EH (cell line): ENCODE measurements at places on chromosomes 5 and 9.

DNA sequence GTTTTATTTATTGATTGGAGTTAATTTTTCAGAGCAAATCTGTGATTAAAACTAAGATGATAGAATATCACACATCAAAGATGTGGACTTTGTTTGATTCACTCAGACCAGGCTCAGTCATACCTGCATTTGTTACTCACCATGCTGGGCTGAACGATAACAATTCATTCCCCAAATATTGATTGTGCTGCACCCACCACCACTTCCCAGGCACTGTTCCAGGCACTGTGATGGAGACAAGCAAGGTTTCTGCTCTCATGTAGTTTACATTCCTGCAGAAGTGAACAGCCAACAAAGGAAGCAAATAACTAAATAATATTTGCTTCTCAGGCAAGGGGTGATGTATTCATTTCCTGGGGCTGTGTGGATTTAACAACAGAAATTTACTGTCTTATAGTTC is 428.3 kb downstream of the DNAH5 start:
- DNase-seq: no peak

GRCh38 chr5:163105456-163105855 is 331.9 kb upstream of the CCNG1 start:
- no peak for DNase-seq

DNA sequence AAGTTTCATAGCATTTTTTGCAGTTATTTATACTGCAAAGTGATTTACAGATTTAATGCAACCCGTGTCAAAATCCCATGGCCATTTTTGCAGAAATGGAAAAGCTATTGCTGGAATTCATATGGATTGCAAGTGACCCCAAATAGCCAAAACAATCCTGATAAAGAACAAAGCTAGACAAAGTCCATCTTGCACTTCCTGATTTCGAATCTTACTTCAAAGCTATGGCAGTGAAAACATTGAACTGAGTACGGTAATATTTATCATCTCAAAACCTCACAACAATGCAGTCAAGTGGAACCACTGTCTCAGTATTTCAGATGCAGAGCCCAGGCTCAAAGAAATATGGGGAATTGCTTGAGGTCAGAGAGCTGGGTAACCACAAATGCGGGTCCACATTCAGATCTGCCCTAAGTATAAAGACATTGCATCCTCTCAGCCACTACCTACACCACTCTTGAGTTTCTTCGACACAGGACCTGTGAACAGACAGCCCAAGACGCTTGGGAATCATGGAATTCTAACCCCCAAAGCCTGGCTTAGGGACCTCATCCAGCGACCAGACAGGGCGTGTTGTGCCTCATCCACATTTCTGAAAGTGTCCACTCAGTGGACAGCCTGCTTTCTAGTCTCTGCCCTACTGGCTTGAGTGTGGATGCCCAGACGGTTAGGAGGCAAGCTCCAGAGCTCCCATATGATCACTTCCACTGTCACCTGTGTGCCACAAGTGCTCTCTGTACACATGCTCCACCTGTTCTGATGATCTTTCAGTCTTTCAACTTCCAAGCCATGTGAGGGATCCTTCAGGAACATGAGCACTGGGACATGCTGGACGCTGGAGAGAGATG is 39.3 kb upstream of the KCNIP1 start:
- no peak for DNase-seq

DNA sequence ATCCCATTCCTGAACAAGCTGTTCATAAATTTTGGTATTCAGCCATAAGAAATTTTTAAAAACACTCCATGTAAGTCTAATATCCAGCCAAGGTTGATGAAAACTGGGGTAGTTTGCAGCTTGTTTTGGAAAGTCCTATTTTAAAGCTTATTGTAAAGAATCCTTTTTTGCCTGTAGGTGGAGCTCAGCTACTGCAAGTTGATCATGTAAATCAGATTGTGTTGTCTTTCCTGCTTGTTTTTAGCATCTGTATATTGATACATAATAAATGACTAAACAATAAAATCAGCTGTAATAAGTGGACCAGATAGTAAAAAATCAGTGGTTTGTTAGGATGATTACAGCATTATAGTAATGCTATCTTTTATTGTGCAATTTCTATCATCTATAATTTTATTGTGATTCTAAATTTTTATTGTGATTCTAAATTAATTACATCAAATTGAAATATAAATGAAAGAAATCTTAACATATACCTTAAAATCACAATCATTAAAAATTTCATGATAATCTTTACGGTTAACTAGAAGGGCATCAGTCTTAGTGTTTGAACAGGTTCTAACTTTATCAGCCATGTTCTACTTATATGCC is 42.4 kb downstream of the CWC27 start:
- DNase-seq: peak; percentile 67

DNA sequence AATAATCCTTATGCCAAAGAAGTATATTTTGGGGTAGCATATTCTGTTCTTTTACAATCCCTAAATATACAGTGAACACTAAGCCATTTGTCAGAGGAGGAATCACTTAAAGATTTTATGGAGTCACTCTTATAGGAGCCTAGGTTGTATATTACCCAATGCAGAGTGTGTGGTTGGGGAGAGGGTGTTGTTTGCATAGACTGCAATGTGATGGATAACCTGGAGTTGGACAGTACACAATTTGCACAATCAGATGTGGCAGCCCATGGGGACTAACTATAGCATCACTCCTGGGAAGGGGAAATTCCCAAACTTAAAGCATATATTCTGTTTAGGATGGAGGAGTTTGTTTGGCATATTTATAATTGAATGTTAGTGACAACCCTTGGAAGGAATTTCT is 9.6 kb upstream of the NDFIP1 start:
- DNase-seq: no peak

DNA sequence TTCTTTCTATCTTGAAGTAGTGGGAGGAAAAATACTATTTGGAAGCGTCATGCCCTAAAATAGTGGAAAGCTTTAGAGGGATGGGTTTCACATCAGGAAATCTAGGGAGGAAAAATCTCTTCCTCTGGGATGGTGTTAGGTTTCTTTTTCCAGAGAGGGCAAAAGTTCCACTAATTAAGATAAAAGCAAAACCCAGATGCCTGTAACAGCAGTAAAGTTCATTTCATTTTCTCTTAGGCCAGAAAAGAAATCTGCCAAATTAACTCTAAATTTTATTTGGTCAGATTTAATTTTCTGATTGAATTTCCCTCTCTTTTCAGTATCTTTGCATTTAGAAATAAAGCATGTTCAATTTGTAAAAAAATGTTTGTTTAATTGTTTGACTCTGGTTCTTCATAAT is 88.8 kb downstream of the LURAP1L start:
- DNase-seq: no peak

- DNase-seq: no peak
Measured at GRCh38 chr9:124485201-124485600, 22.0 kb downstream of the NR5A1 start.

GRCh38 chr9:38641985-38642864 is 21.8 kb upstream of the ANKRD18A start:
- DNase-seq: peak; percentile 60

DNA sequence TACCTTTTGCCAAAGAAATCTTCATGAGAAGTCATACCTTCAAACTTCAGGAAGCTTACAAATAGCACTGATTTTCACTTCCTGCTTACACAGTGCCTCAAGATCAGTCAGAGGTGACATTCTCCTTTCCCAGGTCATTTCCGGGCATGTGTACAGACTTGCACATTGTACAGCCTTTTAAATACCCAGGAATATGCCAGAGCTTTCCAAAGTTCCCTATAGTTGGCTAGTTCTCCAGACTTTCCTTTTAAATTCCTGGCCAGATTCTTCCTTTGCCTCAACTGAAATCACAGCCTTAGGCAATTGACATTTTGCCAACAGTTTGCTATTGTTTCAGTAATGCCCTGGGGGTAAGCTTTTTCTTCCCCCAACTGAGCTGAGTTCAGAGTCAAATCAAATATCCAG is 47.2 kb downstream of the RFX3 start:
- peak; percentile 67 for DNase-seq

DNA sequence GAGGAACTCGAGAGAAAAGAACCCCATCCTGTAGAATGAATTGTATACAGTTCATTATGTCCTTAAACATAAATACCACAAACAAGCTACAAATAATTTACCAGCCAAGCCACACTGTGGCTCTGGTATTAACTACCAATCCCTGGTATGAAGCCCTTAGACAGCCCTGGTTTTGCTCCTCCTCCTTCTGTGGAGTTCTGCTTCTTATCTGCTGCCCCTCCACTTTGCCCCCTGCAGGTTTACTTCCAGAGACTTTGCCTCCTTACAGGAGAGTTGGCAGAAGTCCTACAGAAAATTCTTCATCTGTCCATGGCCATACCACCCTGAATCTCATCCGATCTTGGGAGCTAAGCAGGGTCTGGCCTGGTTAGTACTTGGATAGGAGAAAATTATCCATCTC is 219.8 kb downstream of the ACTL7B start:
- no peak for DNase-seq

DNA sequence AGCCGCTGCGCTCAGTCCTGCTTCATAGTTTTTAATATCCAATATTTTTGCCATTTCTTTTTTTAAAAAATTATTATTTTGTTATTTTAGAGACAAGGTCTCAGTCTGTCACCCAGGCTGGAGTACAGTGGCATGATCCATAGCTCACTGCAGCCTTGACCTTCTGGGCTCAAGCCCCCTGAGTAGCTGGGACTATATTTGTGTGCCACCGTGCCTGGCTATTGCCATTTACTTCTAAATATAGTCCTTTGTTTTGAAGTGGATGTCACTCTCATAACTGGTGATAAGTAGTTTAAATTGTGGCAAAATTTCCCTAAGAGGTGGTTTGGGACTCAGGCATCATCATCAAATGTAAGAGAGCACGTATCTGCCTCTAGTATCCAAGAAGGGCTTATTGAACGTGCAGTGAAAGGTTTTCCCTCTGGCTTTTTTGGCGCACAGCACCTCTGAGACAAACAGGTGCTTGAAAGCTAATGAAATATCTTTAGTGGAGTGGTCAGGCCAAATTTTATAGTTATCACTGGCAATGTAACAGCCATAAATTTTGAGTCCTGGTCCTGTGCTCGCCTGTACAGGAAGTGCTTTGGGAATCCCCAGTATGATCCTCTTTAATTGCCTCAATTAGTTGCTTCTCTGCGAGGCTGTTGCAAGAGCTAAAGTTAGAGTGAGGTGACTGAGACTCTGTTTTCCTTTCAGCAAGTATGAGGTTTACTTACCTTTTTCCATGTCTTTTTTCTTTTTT is 14.8 kb downstream of the STXBP1 start:
- no peak for DNase-seq

DNA sequence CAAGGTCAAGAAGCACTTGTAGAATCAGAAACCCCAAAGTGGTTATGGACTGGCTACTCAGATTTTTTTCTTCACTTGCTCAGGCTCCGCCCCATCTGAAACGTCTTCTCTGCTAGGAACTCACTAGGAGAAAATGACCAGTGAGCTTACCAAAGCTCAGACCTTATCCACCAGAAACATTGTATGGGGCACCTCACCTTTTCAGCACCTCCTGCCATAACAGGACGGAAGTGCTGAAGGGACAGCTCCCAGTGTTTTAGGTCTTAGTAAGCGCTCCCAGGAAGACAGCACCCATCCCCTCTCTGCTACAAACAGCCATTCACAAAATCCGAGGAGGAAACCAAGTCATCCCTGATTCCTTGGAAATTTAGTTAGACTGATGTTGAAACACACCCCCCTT is 1.2 kb upstream of the GABRA1 start:
- DNase-seq: no peak

DNA sequence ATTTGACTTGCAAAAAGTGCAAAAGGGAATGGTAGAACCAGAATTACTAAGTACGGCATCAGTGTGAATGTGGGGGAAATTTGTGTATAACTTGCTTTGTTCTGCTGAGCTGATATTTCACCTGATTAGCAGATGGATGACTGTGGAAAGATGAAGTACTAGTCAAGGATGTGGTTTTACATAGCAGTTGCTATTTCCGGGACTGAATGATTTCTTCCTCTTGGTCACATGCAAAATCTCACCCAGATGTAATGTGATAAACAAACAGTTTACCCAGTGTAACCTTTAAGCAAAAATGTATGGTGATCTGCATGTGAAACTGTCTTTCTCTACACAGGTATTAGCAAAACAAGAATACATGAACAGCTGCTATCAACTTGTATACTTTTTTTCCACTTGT is 46.1 kb downstream of the DCP2 start:
- DNase-seq: no peak

- DNase-seq: no peak
Measured at GRCh38 chr9:112104401-112104800, 70.7 kb downstream of the SUSD1 start.

DNA sequence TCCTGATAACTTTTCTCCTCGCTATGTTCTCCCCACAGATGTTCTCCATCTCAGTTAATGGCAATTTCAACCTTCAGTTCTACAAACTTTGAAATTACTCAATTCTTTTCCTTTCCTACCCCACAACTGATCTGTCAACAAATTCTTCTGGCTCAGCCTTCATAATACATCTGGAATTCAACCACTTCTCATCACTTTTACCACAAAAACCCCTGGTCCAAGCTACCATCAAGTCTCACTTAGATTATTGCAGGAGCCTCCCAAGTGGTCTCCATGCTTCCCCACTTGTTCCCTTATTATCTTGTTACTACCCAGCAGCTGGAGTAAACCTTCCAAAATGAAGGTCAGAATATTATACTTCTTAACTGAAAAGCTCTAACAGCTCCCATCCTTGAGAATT is 110.1 kb downstream of the FBN2 start:
- DNase-seq: no peak

DNA sequence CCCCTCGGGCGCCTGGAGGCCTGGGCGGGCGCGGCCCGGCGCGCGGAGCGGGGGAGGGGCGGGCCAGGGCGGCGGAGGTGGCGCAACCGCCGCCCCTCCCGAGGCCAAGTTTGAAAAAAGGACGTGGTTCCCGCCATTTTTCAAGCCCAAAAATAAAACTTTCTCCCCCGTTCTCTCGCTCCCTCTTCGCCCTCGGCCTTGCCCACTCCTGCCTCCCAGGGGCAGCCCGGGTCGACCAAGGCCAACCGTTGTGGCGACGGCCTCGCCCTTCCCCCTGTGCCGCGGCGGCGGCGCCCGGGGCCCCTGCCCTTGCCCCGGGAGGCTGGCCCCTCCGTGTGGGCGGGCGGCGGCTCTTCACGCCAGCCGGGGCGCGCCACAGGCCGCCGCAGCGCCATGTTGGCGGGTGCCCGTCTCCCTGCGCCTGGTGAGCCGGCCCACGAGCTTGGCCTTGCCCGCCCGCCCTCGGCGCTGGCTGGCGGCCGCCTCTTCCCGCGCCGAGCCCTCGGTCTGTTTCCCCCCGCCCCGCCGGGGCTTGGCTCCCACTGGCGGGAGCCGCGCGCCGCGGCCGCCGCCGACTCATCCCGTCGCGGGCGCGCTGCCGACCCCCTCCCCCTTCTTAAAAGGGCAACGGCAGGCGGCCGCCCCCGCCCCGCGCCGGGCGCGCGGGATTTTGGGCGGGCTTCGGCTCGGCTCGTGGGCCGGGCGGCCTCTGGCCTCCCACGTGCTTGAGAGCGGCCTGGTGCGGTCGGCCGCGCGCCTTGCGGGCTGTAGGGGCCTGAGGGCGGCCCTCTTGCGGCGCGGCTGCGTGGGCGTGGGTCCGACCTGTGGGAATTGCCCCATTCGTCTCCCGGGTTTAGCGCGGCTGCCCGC is 1.3 kb downstream of the ANP32B start:
- DNase-seq: peak; percentile 77

GRCh38 chr5:59790376-59790775 is 103.2 kb downstream of the PDE4D start:
- DNase-seq: no peak

DNA sequence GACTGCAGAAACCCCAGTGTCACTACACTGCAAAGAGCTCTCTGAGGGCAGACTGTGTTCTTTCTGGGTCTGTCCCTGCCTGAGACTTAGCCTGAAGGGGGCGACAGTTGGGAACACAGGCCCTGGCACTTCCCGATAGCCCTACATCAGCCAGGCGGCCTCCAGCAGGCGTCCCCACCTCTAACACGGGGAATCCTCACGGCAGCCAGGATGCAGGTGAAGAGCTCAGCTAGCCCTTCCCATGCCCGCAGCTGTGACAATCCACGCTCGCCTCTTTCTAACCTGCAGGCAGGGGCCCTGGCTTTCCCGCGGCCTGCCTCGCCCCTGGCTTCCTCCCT is 5.9 kb downstream of the MED22 start:
- no peak for DNase-seq
